Fibroblast of lung (primary cell): ENCODE measurements at places on chromosomes 5 and 9. TPM values are rescaled to one million over a fixed set of nuclear protein-coding genes. Genes with fewer than 3 reads are reported as not detected.

GRCh38 chr5:161094411-161094810 is 242.4 kb upstream of the ATP10B start:
- peak; percentile 22 for DNase-seq

DNA sequence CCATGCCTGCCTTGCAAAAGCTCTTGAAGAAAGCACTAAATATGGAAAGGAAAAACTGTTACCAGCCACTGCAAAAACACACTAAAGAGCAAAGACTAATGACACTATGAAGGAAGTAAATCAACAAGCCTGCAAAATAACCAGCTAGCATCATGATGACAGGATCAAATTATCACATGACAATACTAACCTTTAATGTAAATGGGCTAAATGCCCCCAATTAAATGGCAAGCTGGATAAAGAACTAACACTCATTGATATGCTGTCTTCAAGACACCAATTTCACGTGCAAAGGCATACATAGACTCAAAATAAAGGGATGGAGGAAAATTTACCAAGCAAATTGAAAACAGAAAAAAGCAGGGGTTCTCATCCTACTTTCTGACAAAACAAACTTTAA is 231.8 kb upstream of the RGMB start:
- DNase-seq = no peak

Gene CATSPER3
- total RNA-seq = under 0.01 and 0.17 TPM in 2 replicates

Gene DPM2
- 8.5 and 11.7 TPM in 2 replicates for total RNA-seq

- DNase-seq = no peak
These were observed 54.7 kb downstream of the FOXD1 start for GRCh38 chr5:73393611-73394489.

- no peak for DNase-seq
These were observed 84.4 kb upstream of the NUDT12 start for GRCh38 chr5:103646698-103647614.

DNA sequence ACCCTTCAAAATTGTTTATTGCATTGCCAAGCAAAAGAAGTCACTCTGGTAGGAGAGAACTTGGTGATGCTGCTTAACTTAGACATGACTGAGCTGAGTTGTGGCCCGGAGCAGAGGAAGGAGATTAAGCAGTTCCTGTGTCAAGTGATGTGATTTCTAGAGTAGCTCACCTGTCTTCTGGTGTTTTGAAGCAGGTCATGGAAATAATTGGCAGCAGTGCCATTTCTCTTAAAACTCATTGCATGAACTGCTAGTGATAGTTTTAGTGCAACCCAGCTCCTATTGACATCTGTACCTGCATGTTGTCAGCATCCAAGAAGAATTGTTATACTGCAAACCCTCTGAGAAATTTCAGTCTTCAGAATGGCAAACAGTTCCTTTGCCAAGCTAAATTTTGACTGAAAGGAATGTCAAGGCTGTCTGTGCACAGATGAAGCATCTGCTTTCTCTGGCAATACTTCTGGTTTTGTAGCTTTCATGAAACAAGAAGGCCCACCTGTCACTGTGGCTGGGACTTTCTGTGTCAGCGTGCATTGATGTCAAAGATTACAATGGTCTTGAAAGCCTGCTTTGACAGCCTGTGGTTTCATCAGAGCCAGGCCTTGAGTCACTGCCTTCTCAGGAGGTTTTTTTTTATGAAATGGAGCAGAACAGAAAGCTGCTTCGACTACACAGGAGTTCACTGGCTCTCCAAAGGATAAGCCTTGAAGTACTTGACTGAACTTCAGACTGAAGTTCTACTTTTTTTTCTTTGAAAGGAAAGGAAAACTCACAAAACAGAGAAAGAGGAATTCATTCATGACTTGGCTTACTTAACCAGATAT is 90.6 kb downstream of the RALGPS1 start:
- peak; percentile 73 for DNase-seq

Gene IRX1
- total RNA-seq = not detected in 2 replicates

GRCh38 chr5:38753776-38754175 is 92.0 kb upstream of the OSMR start:
- no peak for DNase-seq

Gene OMD
- under 0.01 and 0.17 TPM in 2 replicates for total RNA-seq

GRCh38 chr9:112404508-112404932 is 24.6 kb downstream of the HSDL2 start:
- peak; percentile 46 for DNase-seq

Gene STPG3
- total RNA-seq = not detected in 2 replicates

- DNase-seq = peak; percentile 90
These were observed 163.9 kb downstream of the ARRDC3 start for GRCh38 chr5:91219091-91219802.

GRCh38 chr5:38551030-38552017 is 5.1 kb downstream of the LIFR start:
- DNase-seq = peak; percentile 75
